ENCODE measurements at places on chromosomes 6 and 20.

- DNase-seq: no peak
These were observed 578.3 kb downstream of the PTPRT start for GRCh38 chr20:42611423-42611822.

DNA sequence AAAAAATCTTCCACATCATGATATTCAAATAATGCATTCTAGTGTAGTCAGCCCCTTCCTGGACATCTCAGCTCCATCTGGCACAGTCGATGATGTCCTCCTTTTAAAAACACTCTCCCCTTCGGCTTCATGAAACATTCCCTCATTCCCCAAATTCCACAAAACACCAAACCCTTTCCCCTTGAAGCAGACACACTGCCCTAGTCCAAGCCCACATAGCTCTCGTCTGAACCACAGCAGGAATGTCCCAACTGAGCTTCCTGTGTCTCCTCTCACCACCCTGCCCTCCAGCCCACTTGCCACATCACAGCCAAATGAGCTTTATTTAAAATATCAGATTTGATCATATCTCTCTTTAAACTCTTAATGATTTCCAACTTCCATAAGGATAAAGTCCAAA lies 106.4 kb upstream of the CARMIL1 start:
- no peak for DNase-seq

DNA sequence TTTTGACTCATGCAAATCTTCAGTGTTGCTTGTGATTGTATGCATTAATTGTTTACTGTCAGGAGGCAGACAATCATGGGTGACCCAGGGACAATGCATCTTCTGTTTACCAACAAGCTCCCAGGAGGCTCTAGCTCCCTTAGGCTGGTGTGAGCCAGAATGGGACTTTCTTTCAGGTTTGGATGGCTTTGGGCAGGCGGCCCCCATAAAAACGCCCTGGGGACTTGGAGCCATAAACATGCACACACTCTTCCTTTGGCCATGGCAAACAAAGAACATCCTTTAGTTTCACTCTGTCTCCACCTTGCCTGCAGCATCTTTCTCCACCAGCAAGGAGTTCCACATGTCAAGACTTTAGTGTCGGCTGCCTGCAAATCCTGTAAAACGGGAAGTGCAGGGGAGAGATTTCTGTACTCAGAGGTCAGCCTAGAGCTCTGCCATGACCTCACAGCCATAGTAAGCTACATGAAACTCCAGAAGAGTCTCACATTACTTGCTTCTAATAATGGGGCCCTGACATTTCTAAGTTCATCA lies 127.6 kb downstream of the MAP3K7 start:
- no peak for DNase-seq

- no peak for DNase-seq
These were observed 146.4 kb upstream of the STXBP5 start for GRCh38 chr6:147057705-147058342.

DNA sequence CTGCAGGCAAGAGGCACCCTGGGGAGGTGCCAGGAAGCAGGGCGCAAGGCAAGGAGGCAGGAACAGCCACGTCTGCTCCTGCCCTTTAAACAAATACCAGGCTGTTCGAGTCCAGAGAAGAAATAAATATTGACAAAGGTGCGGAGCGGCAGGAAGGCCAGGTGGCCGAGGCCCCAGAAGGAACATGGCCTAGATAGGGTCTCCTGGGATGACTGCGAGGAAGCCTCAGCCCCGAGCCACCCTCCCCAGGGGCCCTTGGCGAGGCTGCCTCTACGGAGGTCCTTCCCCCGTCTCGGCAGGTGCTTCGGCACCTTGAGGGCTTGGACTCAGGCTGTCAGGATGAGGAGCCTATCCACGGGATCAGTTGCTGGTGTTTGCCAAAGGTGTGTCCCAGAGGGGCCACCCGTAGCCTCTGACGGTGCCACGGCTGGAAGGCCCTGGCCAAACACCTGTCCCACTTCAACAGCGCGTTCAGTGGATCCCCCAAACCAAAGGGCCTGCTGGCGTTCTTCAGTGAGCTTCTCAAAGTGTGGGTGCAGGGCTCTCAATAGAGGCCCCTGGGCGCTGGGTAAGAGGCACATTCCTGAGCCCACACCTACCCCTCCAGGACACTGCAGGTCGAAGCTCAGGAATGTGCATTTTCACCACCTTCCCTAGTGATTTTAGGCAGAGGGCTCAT lies 39.8 kb downstream of the SNX5 start:
- DNase-seq: no peak

DNA sequence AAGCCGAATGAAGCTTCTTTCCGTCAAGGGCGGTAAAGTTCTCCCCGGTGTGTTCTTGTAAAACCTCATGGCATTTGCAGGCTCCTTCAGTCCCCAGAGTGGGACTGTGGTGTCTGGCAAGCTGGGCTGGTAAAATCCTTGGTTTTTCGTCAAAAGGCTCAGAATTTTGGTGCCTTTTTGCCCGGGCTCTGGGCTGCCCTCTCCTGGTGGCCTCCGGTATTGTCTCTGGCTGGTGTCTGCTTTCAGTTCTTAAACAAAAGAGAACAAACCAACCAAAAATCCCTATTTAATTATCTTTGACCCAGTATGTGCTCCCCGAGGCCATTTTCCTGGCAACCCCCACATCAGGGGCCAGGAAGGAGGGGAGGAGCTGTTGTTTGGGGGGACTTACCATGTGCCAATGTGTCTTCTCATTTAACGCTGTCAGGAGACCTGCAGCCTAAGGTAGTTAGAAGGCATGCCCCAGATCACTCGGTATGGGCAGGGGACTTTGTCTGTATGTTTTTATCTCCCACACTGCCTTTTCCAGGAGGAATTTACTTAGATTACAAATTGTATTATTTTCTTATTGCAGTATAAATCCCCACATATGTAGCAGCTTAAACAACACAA lies 11.1 kb downstream of the CDH4 start:
- no peak for DNase-seq

- DNase-seq: no peak
These were observed 6.5 kb downstream of the PEDS1 start for GRCh38 chr20:50146732-50147662.

DNA sequence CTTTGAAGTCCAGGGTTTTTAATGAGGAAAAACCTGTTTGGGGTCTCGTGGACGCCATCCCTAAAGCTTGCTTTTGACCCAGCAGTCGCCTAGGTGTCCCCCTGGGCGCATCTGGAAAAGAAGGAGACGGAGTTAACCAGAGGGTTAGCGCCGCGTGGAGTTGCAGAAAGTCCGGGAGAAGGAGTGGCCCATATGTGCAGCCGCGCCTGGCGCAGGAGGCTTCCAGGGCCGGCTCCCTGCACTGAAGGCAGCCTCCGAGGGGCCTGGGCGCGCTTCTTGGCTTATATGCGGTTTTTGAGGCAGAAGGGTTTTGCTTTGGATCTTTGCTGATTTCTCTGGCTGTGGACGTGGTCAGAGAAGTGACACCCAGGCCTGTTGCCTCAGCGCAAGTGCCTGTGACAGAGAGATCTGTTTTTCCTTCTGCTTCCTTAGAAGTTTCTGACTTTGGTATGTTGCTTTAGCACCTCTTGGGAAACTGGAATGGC lies 987 bp downstream of the TMEM181 start:
- DNase-seq: no peak

GRCh38 chr6:151299011-151299410 lies 59.2 kb downstream of the AKAP12 start:
- no peak for DNase-seq

GRCh38 chr6:45423111-45423823 lies 45.5 kb upstream of the SUPT3H start:
- no peak for DNase-seq

DNA sequence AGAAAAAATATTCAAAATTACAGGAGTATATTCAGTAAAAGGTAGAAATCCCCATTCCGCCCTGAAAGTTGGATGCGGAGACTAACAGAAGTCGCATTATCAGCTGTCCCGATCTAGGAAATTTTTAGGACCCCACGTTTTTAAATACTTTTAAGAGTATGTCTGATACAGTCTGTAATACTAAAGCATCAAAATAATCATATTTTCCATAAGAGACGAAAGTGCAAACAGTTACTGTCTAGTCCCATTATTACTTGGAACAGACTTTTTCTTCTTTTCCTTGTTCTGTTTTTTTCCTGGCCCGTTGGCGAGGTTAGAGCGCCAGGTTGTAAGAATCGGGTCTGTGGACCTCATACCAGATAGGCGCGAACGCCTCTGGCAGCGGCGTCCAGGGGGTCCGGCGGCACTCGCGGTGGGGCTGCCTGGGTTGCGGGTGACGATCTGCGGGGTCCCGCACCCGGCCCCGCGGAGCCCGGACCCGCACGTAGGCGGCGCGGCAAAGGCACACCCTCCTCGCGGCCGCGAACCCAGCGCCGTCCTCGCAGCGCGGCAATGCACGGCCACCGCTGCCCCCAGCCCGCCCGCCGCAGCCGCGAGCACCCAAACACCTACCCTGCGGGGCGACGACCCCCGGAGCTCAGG lies 460 bp downstream of the PLAGL1 start:
- no peak for DNase-seq

GRCh38 chr6:111185954-111186353 lies 98.7 kb downstream of the SLC16A10 start:
- DNase-seq: no peak

- DNase-seq: no peak
These were observed 212.6 kb downstream of the TBX18 start for GRCh38 chr6:84551797-84552196.

DNA sequence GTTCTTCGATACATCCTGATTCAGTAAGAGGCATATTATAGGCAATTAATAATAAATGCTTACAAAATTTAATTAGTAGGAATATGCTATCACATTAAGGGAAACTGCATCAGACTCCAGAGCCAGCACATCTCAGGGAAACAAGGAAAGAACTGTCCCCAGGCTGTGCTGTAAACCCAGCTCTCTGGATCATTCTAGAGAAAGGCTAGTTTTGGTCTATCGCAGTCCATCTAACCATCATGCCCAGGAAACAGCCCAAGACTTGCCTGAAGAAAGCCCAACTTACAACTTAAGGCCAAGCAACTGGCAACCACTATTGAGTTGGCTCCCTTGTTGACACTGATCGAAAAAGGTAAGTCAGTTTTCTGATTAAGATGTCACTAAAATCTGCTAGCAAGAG lies 11.3 kb downstream of the MAP3K5 start:
- no peak for DNase-seq

GRCh38 chr6:2804516-2804915 lies 37.1 kb downstream of the SERPINB1 start:
- no peak for DNase-seq

GRCh38 chr6:85971238-85971637 lies 328.6 kb upstream of the SYNCRIP start:
- DNase-seq: no peak

GRCh38 chr6:446418-447366 lies 55.1 kb downstream of the IRF4 start:
- DNase-seq: no peak

GRCh38 chr20:38759106-38759505 lies 10.8 kb downstream of the ACTR5 start:
- no peak for DNase-seq

- DNase-seq: no peak
These were observed 9.2 kb downstream of the NRN1 start for GRCh38 chr6:5997420-5997987.

DNA sequence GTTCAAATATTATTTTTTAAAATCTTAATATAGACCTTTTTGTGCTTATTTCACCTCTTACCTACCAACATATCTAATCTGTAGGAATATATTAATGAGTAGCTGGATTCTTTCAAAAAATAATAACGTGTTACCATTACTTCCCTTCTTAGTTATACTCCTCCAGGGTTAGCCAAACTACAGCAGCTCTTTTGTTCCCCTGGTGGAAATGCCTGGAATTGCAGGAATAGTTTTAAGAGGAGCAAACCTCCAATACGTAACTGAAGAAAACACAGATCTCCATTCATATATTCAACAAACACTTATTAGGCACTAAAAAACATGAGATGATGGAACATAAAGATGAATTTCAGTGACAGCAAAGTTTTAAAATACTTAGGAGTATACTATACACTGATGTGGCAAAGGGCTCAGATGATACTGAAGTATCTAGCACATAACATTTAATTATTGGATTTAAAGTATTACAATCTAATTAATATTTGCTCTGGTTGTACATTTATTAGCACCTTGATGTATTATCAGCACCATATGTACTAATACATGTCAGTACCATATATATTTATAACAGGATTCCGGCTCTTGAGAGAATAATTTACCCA lies 78.3 kb downstream of the TBX18 start:
- DNase-seq: no peak

- no peak for DNase-seq
These were observed 2.7 kb upstream of the ESR1 start for GRCh38 chr6:151804585-151805285.

- no peak for DNase-seq
These were observed 31.3 kb downstream of the SLC26A8 start for GRCh38 chr6:35993150-35993549.

DNA sequence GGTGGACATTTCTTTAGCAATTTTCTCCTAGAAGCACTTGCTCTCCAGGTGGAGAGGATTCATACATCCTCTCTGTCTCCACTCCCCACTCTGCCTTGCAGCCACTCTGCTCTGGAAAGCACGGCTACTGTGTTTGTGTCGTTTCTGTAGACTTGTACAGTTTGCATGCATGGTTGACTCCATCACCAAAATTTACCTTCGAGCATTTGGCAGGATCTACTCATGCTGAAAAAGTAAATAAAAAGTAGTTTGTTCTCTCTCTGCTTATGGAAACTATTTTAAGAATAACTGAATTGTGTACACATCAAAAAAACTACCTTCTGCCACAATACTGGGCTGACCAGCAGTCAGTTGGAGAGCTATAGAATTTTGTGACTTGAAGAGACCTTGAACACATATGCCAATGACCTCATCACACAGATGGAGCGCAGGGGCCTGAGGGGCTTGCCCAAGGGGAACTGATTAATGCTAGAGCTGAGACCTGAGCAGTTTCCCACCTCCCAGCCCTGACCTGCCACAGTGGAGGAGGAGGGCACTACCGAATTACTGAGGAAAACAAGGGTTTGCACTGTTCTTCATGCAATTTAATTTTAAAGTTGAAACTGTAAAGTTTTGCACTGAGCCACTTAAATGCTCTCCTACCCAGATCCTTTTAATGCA lies 33.7 kb upstream of the FOXQ1 start:
- no peak for DNase-seq

DNA sequence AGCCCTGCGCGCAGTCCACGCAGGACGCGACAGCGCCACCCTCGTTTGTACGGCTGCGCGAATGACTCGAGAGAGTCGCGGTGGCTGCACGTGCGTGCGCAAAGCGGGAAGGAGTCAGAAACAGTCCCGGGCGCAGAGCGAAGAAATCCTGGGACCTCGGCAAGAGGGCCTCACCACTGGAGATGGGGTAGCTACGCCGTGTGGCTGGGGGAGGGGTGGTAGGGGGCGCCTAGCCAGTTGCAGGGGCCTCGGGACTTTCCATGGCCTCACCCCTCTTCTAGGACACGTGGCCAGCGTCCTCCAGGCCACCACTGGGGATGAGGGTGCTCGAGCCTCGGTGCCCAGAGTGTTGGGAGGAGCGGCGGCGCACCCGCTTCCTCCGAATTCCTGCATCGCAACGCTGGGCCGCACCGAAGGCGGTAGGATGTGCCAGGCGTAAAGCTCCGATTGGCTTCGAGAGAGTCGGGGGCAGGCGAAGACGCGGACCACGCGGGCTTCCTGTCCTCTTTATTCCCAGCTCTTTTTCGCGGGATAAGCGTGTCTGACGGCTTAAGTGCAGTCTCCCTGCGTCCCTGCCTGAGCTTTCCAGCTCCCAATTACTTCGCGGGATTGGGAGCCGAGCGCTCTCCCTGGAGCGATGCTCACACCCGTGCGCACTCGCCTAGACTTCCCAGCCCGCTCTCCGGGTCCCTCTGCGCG lies 38.7 kb downstream of the NCR2 start:
- DNase-seq: no peak
